ENCODE measurements at places on chromosomes 6 and 20. TPM values are rescaled to one million over a fixed set of nuclear protein-coding genes. Genes with fewer than 3 reads are reported as not detected.

Gene SPATS1
- total RNA-seq, result not detected

Gene SMPDL3A
- total RNA-seq, result 57.3 TPM

DNA sequence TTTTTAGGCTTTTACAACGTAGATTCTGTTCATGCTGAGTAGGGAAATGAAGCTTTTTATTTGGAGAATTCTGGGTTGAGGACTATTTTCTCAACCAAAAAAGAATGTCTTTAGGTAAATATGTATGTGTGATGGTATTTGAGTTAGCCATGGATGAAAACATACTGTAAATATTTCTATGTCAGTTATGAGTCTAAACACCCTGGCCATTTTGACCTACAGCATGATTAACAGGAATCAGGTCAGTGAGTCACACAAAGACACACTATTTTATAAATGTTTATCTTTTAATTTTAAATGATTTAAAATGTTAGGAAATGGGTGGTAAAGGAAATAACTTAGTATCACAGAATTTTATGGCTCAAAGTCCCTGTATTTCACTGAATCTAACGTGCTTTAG lies 851.7 kb upstream of the MAP3K7 start:
- H3K36me3 ChIP-seq, result no peaks in the 10 kb centered on the region
- peaks cover 12% of the 10 kb centered on the region for H3K4me1 ChIP-seq
- H3K27me3 ChIP-seq, result no peaks in the 10 kb centered on the region
- DNase-seq, result no peak
- H3K4me3 ChIP-seq, result no peak overlapping the region
- H3K27ac ChIP-seq, result no peak overlapping the region

GRCh38 chr6:168361766-168362165 lies 42.2 kb upstream of the DACT2 start:
- no peak overlapping the region for H3K4me3 ChIP-seq
- no peak overlapping the region for H3K27ac ChIP-seq
- H3K36me3 ChIP-seq, result peaks cover 2% of the 10 kb centered on the region
- H3K4me1 ChIP-seq, result peaks cover 2% of the 10 kb centered on the region

DNA sequence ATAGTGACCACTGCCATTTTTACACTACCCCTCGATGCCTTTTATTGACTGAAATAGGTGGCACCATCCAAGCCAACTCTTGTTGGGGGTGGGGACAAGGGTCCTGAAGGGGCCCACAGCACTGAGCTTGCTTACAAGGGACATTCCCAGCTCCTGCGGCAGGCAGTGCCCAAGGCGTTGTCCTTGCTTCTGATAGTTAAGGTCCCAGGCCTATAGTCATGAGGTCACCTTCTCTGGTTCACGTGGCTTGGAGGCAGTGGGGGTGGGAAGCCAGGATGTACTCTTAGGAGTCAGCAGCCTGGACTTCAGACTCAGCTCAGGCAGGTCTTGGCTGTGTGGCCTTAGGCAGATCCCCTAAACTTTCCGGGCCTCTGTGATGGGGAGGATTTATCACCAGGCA lies 48.6 kb downstream of the TOX2 start:
- no peaks in the 10 kb centered on the region for H3K36me3 ChIP-seq
- no peak for DNase-seq
- peaks cover 6% of the 10 kb centered on the region for H3K4me1 ChIP-seq
- no peak overlapping the region for H3K27ac ChIP-seq

DNA sequence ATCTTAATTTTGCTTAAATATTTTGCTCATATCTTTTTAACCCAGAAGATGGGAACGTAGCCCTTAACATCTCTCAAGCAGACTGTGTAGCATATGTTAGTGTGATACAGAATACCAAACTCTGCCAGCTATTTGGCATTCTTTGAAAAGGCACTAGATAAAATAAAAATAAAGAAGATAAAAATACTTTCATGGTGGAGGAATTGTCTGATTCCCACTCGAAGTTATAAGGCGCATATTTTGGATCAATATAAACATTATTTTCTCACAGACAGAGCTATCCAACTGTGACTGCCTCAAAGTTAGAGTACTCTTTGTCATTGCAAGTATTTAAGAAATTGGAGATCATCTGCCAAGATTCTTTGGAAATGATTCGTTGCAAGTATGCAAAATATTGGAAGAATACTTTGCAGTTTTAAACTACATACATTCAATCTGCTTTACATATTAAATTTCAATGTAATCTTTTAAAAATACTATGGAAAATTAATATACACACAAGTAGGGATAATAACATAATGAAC lies 10.8 kb upstream of the EEF1E1 start:
- no peak for DNase-seq
- H3K4me1 ChIP-seq, result no peaks in the 10 kb centered on the region
- peaks cover 3% of the 10 kb centered on the region for H3K27me3 ChIP-seq
- H3K4me3 ChIP-seq, result no peak overlapping the region
- no peaks in the 10 kb centered on the region for H3K36me3 ChIP-seq

- no peaks in the 10 kb centered on the region for H3K27me3 ChIP-seq
- no peak for DNase-seq
- H3K4me3 ChIP-seq, result no peak overlapping the region
- H3K36me3 ChIP-seq, result peaks cover 44% of the 10 kb centered on the region
- no peak overlapping the region for H3K27ac ChIP-seq
Measured at GRCh38 chr6:132790450-132790849, 8.0 kb downstream of the SLC18B1 start.

Gene SLC2A10
- total RNA-seq, result 23.8 TPM

Gene SOBP
- total RNA-seq, result 7.6 TPM

DNA sequence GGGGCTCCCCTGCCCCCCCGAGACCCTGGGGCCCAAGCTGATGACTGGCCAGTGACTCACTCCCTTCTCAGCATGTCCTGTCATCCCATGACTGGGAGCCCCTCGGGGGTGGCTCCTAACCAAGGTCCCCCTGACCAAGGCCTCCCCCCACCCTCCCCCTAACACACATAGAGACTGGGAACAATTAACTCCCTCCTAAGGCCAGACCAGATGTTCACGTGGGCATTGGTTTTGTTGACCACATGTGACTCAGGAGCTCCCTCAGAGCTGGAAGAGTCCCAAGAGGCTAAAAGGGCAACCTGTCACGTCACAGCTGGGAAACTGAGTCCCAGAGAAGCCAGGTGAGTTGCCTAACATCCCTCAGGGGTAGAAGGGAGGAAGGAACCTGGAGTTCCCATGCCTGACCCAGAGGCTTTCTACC lies 10.6 kb upstream of the CCN5 start:
- no peak for DNase-seq
- H3K27ac ChIP-seq, result no peak overlapping the region
- no peaks in the 10 kb centered on the region for H3K27me3 ChIP-seq

DNA sequence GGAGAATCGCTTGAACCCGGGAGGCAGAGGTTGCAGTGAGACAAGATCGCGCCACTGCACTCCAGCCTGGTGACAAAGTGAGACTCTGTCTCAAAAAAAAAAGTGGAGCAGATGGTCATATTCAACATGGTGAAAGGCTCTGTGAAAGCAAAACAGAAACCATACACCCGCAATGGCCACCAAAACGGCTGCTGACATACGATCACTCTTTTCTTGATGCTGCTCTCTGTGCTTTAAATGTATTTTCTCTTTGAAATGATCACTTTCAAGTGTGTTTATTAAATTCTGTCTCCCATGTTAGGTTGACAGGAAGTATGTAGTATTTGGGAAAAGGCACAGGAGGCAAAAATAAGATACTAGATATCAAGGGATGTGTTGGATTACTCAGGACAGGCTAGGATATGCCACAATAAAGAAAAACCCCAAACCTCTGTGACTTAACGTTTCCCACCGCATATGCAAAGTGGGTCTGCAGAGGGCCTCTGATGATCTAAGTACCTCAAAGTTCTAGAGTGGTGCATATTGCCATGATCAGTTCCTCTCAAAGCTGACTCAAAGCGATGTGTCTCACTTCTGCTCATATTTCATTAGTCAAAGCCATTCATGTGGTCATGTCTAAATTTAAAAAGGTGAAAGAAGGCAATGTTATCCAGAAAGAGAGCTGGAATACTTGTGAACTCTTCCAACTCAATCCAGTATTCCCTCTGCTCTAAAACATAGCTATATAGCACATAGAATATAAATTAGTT lies 155.1 kb upstream of the SOX4 start:
- H3K27me3 ChIP-seq, result no peaks in the 10 kb centered on the region
- H3K4me3 ChIP-seq, result no peak overlapping the region
- no peak for DNase-seq
- H3K36me3 ChIP-seq, result no peaks in the 10 kb centered on the region
- H3K4me1 ChIP-seq, result peaks cover 9% of the 10 kb centered on the region
- no peak overlapping the region for H3K27ac ChIP-seq

DNA sequence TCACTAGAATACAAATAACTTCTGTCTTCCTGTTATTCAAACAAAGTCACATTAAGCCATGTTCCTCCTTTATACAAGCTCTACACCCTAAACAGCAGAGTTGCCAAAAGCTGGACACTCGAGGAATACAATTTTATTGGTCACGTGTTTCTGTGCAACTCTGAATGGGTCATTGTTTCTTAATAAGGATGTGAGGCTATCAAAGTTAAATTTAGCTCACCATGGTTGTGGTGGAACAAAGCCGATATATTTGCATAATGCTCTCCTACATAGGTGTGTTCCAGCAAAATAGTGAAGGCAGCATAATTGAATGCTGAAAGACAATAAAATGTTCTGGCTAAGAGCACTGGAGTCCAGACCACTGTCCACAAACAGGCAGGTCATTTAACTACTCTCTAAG lies 36.9 kb upstream of the CD2AP start:
- no peaks in the 10 kb centered on the region for H3K4me1 ChIP-seq
- no peak for DNase-seq
- no peak overlapping the region for H3K27ac ChIP-seq
- no peaks in the 10 kb centered on the region for H3K36me3 ChIP-seq
- no peaks in the 10 kb centered on the region for H3K27me3 ChIP-seq
- H3K4me3 ChIP-seq, result no peak overlapping the region

Gene RPP40
- total RNA-seq, result 6.8 TPM

DNA sequence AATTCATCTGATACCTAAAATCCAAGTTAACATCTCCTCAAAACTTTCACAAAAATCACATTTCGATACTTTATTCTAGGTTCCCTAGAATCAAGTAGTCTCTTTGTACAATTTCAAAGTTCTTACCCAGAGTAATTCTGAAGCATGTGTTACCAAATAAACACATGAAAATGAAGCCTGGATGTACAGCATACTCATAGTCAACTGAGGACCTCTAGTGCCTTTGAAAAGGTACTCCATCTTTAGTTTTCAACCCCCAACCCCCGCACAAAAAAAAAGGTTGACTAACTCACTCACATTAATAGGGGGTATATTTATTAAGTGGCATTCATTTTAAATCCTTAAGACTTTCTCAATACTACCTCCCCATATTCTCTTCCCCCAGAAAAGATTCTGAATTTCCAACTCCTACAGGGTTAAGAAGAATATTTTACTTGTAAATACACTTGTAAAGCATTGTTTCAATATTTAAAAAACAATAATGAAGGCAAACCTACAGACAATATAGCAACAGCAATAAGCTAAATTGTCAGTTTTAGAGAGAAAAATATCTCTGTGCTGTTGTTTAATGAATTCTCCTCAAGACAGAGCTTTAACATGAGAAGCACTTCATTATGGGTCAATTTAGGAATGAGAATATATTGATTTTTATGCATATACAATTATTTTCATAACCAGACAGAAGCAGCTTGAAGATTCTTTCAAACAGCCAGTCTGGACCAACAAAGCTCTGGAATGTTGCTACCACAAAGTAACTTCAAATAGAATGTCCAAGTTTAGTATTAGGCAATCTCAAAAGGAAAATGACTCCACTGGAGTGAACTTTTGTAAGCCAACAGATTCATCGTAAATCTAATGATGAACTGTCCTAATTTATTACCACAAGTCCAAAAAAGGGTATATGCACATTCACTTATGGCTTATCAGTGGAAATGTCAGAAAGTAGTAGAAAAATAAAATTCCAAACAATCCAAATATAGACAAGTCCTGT lies 3.3 kb downstream of the PLN start:
- peaks cover 27% of the 10 kb centered on the region for H3K4me1 ChIP-seq
- peaks cover 9% of the 10 kb centered on the region for H3K36me3 ChIP-seq

DNA sequence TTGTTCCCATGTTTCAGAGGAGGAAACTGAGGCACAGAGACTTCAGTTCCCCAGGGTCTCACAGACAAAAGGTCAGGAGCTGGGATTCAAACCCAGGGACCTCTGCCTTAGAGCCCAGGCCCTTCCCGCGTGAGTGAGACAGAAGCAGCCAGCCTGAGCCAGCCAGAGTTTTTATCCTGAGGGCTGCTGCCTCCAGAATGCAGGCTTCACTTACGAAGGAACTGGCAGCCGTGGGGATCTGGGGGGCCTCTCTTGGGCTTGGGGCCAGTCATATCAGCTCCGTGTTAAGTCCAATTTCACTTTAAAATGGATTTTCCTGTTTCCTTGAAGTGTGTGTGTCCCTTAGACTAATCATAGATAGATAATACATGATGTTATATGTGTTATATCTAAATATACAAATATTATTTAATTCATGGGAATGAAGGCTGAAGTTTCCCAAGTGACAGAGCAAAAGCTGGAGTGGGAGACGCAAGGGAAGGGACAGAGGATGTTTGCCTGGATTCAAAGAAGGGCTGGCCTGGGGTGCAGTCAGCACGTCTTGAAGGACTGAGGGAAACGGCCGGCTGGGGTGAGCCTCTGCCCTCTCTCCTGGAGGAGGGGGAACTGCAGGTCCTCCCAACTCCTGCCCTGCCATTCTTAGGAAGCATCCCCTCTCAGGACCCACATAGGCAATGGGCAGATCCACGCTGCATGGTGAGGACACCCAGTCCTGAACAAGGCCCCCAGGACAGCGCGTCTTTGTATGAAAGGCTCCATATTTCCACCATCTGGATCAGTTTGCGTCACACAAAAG lies 320.1 kb downstream of the CDH4 start:
- no peak overlapping the region for H3K4me3 ChIP-seq
- no peaks in the 10 kb centered on the region for H3K36me3 ChIP-seq
- peaks cover 17% of the 10 kb centered on the region for H3K27me3 ChIP-seq
- no peak overlapping the region for H3K27ac ChIP-seq

- peaks cover 14% of the 10 kb centered on the region for H3K4me1 ChIP-seq
- H3K27ac ChIP-seq, result no peak overlapping the region
- H3K27me3 ChIP-seq, result no peaks in the 10 kb centered on the region
Measured at GRCh38 chr6:10033223-10033829, 381.5 kb downstream of the TFAP2A start.

Gene MBOAT1
- total RNA-seq, result 24.6 TPM

Gene CALHM5
- 1.4 TPM for total RNA-seq

- H3K27ac ChIP-seq, result no peak overlapping the region
- H3K4me3 ChIP-seq, result no peak overlapping the region
- peaks cover 15% of the 10 kb centered on the region for H3K4me1 ChIP-seq
- no peak for DNase-seq
- no peaks in the 10 kb centered on the region for H3K36me3 ChIP-seq
Measured at GRCh38 chr6:87925373-87926060, 122.1 kb upstream of the SPACA1 start.

Gene RGS17
- total RNA-seq, result 1.1 TPM

Gene KIF6
- 1.3 TPM for total RNA-seq

- no peak for DNase-seq
- H3K27me3 ChIP-seq, result no peaks in the 10 kb centered on the region
Measured at GRCh38 chr6:136529710-136530109, 20.5 kb downstream of the MAP7 start.

Gene FRMD1
- not detected for total RNA-seq

Data from mesothelial cell of epicardium (in vitro differentiated cells).